ENCODE measurements at places on chromosomes 12 and 14.

- no peak for DNase-seq
Measured at GRCh38 chr12:105221583-105222283, 14.2 kb downstream of the APPL2 start.

DNA sequence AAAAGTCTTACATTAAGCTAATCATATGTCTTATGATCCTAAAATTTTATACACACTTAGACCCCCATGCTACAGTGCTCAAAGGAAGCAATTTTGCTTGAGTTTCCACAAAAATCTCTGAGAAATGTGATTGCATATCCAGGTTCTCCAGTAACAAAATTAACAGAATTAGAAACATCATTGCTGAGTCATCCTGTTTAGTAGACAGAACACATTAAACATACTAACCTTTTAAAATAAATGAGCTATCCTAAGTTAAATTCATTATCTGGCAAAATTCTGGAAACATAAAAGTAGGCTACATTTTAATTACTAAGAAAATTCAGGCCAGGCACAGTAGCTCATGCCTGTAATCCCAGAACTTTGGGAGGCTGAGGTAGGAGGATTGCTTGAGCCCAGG lies 94.7 kb downstream of the DENND5B start:
- DNase-seq = no peak

DNA sequence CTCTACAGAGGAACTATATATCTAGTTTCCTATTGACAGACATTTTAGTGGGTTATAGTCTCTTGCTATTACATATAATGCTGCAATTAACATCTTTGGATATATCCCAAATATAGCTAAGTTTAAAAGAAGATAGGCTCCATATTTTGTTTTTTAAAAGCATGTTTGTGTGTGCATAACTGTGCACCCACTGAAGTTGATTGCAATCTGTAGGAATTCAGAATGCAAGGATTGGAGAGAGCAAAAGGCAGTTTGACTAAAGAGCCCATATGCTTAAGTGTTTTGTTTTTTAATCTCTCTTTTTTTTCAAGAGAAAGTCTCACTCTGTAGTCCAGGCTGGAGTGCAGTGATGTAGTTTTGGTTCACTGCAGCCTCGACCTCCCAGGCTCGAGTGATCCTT lies 9.4 kb upstream of the ABCD4 start:
- no peak for DNase-seq

- no peak for DNase-seq
Measured at GRCh38 chr12:111389635-111390034, 16.1 kb upstream of the SH2B3 start.

- no peak for DNase-seq
Measured at GRCh38 chr14:61510736-61511557, 184.4 kb upstream of the HIF1A start.

- peak; percentile 88 for DNase-seq
Measured at GRCh38 chr14:54566410-54567223, at the start of gene SAMD4A. SAMD4A (plus strand) TSS chr14:54567128; CDS start chr14:54567917, 789 bp downstream.

- DNase-seq = no peak
Measured at GRCh38 chr12:3161861-3162260, 84.7 kb downstream of the TSPAN9 start.

DNA sequence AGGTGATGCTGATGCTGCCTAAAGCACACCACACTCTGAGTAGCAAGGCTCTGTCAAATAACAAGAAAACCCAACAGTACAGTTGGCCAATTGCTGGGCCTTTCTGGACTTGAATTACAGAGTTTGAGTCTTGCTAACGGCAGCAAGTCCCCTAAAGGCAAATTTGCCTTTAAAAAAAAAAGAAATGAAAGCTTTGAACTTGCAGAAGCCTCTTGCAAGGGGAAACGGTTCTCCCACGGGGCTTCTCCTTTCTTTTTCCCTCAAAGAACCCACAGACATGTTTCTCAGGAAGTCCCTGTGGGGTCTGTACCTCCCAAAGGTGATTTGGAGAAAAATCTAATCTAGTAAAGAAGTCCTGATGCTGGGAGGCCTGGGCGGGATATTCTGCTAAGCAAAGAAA lies 191.3 kb upstream of the MYL2 start:
- no peak for DNase-seq

DNA sequence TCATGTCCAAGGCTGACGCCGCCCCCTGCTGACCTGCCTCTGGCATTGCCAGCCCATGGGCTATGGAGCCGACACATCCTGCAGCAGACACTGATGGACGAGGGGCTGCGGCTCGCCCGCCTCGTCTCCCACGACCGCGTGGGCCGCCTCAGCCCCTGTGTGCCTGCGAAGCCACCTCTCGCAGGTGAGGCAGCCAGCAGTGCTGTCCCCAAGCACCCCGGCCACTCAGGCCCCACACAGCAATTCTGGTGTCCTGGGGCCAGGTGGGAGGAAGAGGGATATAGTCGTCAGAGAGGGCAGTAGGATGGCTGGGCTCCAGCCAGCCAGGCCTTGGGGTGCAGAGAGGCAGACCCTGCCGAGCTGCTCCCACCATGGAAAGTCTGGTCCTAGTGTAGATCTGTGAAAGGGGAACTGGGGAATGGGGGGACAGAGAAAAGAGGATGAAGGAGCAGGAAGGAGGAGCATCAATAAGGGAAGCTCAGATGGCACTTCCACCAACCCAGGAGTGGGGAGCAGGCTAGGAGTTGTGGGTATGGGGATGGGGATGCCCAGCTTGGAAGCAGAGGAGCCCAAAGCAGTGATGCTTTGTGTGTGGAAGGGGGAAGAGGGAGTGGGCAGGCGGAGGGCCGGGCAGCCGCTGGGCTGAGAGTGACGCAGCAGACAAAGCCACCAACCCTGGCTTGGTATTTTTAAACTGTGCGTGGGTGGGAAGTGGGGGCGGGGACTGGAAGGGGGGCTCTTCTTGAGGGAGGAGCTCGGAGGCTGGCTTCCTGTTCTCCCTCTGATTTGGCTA lies 4.7 kb downstream of the NAB2 start:
- DNase-seq = peak; percentile 90

DNA sequence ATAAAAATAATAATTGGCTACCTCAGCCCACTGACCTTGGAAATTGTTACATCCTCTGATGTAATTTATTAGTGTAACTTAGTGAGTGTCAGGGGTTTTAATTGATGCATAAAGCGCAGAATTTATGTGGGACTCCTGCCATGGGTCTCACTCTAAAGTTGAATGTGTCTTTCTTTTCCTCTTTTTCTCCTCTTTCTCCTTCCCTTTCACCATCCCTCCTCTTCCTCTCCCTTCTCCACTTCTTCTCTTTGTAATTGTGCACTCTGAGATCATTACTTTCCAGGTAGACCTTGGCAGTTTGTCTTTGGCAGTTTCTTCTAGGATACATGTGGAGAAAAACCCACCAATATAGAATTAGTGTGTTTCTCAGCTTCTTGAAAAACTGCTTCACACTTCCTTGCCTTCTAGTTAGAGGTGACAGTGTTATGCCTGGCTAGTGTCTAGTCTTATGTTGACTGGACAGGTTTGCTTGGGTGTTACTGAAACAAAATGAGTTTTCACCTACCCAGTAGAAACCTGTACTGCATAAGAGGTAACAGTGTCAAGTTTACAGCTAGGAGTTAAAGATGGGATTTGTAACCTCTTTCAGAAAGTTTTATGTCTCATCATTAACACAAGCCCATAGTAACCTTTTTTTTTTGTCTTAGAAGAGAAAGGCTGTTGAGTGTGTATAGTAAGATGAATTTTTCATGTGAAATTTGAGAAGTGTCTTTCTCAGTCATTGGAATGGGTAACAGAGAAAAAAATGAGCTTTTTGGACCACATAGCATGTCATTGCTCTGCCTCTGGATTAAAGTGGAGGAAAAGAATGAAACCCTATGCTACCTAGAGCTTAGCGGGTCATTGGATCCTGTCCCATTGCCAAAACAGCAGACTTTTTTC lies 18.6 kb downstream of the PELI2 start:
- no peak for DNase-seq

DNA sequence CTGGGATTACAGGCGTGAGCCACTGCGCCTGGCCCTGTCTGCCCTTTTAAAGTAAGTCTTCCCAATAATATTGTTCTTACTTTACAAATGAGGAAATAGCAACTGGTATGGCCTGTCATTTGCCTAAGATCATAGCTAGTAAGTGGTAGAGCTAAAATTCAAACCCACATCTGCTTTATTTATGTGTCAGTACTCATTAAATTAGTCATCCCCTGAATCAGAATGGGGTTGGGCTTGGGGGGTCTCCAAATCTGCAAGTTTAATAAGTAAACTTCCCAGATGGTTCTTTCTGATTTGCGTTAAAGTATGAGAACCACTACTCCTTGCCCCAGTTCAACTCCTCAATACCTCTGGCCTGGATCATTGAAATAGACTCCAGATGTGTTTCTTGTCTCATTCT lies 96.2 kb downstream of the FAR2 start:
- DNase-seq = no peak

DNA sequence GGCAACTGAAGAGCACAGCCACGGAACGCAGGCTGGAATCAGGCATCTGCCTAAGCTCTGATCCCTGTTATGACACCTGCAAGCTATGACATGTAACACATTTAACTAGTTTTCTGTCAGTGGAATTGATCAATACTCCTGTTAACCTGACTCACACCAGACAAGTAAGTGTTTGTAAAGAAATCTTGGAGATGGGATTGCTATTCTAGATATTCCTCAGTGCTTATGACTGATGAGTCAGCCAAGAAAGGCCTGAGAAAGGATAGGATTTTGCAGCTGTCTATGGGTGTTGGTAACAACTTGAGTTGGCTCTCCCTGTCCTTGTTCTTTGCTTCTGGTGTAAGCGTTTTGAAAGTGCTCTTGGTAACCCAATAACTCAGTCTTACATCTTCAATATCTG lies 110.5 kb downstream of the GPR135 start:
- no peak for DNase-seq

GRCh38 chr14:82341261-82341810 lies 807.7 kb upstream of the SEL1L start:
- DNase-seq = no peak

DNA sequence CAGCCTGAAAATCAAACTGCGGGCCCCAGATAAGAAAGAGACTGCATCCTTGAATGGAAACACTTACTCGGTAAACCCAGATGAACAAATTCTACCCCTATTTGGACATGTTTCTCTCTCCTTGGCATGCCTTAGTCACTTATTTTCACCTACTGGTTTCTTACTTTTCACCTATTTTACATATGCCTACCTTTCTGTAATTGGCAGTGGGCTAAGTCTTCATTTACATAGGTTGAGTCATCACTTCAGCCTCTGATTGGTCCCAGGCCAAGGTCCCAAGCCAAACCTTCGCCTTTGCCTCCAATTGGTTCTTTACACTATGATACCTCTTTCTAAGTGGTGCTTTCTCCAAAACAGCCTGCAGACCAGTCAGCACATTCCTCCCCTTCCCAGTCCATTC lies 111.3 kb downstream of the DYRK2 start:
- DNase-seq = no peak

DNA sequence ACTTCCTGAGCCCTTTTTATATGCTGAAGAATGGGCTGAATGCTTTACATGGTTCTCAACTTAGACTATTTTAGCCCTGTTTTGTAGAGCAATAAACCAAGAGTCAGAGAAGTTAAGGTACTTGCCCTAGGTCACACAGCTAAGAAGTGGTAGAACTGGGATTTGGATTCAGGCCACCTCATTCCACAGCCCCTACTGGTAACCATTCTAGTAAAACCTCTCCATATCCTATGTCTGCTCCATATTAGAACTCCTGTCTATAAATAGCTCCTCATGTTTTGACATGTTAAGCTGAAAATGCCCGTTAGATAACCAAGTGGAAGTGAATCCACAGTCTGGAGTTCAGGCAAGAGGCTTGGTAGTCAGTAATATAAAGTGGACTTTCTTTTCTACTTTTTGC lies 111.6 kb downstream of the HECTD4 start:
- no peak for DNase-seq

GRCh38 chr12:115761784-115762183 lies 515.7 kb downstream of the MED13L start:
- no peak for DNase-seq

DNA sequence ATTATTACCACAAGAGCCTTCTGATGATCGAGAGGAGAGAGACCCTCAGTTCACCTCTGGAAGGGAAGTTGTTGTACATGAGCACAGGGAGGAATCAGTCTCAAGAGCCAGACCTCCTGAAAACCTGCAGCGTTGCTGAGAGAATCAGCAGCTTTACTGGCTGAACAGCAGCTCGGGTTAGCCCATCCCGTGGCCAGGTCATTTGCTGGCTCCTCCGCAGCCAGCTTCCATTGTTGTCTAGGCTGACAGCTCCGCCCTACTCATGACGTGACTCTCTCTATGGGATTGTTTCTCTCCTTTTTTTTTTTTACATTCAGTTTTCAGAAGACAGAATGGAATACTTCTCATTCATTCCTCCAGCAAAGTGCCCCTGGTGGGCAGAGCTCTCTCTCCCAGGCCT lies 69.9 kb downstream of the TGFB3 start:
- no peak for DNase-seq

DNA sequence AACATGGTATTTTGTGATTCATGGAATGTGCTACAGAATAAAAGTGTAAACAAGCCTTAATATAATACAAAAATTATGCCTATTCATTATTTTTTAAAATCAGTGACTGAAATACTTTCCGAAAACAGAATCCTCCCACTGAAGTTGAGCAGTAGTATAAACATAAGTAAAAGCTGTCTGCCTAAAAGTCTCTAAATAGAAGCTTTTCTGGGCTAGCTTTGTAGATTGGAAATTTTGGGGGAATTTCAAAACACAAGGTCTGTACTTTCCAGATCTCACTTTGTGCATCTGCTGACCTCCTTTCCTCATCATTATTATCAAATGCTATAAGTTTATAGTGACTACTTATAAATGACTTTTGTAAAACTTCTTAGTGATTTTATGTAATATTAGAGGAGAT lies 80.4 kb upstream of the TRHDE start:
- DNase-seq = no peak

DNA sequence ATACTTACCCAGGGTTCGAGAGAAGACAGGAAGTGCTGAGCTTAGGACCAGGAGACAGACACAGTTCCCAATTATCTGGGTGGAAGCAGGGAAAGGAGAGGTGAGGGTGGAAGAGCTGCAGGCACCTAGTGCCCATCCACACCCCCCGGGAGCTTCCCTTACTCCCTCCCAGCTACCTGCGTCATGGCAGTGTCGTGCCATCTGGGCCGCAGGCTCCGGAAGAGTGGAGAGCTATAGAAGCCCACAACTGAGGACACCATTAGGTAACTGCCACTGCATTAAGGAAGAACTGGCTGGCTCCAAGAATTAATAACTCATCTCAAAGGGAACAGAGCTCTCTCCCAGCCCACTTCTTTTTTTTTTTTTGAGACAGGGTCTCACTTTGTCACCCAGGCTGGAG lies 5.8 kb upstream of the DHH start:
- no peak for DNase-seq

- DNase-seq = no peak
Measured at GRCh38 chr14:33954016-33954598, 3.2 kb upstream of the EGLN3 start.

DNA sequence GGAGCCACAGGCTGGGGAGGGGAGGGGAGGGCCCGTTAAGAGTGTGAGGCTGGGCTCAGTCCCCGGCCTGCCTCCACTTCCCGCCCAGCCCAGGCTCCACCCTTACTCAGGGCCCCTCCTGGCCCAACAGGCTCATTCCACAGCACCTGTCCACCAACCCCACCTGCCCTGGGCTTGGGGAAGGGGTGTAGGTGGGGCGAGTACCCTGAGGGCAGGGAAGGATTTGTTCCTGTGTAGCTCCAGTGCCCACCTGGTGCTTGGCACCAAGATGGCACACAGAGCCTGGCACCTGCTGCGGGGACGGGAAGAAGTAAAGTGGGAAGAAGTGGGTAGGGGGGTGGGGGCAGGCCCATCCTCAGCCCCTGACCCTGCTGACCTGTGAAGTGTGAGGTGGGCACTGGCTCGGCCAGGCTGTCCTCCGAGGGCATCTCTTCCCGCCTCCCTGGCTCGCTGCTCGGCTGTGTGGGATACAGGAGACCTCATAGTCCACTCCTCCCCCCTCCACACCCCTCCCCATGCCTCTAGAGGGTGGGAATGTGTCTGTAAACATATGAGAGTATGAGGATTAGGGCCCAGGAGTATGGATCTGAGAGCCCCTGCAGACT lies 35.1 kb downstream of the NCKAP5L start:
- DNase-seq = no peak

Data from T47D (cell line).